A375 (cell line): ENCODE measurements at places on chromosomes 7 and 10. TPM values are rescaled to one million over a fixed set of nuclear protein-coding genes. Genes with fewer than 3 reads are reported as not detected.

STX1A gene
- 66.5 and 72.9 TPM in 2 replicates for total RNA-seq

PROSER2 gene
- 29.3 and 31.3 TPM in 2 replicates for total RNA-seq

MYH16 gene
- total RNA-seq, result 0.87 and 1.7 TPM in 2 replicates

GBF1 gene
- total RNA-seq, result 23.5 and 26.4 TPM in 2 replicates

SFRP5 gene
- total RNA-seq, result 0.05 and 0.94 TPM in 2 replicates

FANK1 gene
- total RNA-seq, result 0.85 and 2.8 TPM in 2 replicates

CRYGN gene
- not detected in 2 replicates for total RNA-seq

SPDYE2 gene
- not detected in 2 replicates for total RNA-seq

MRPS17 gene
- total RNA-seq, result 18.1 and 20.4 TPM in 2 replicates

NEURL1 gene
- total RNA-seq, result 0.53 and 0.66 TPM in 2 replicates

CPA1 gene
- not detected in 2 replicates for total RNA-seq

OR13A1 gene
- total RNA-seq, result not detected in 2 replicates

AGFG2 gene
- total RNA-seq, result 6.7 and 12.5 TPM in 2 replicates

HTR5A gene
- not detected in 2 replicates for total RNA-seq

PLEKHS1 gene
- 0.04 and 0.42 TPM in 2 replicates for total RNA-seq

C10orf53 gene
- not detected in 2 replicates for total RNA-seq

ZNF727 gene
- total RNA-seq, result 0.19 and 0.56 TPM in 2 replicates
